ENCODE measurements at places on chromosomes 1 and 21.

DNA sequence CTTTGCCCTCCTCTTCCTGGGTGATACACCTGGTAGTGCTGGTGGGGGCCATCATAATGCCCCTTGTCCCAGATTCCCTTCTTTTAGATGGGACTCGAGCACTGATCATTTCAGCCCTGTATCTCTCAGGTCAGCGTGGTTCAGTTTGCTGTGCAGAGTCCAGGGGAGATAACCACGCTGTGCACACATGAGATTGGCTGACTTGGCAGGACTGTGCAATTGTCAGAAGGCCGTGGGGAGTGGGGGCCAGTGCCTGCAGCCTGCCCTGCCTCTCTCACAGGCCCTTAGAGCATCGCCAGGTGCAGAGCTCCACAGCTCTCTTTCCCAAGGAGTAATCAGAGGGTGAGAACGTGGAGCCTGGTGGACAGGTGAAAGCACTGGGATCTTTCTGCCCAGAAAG lies 15.2 kb downstream of the EPHX1 start:
- no peak for DNase-seq

GRCh38 chr1:90724926-90725656 lies 8.0 kb upstream of the BARHL2 start:
- DNase-seq, result no peak

- DNase-seq, result no peak
These were observed 41.5 kb downstream of the CHIA start for GRCh38 chr1:111332190-111332589.

DNA sequence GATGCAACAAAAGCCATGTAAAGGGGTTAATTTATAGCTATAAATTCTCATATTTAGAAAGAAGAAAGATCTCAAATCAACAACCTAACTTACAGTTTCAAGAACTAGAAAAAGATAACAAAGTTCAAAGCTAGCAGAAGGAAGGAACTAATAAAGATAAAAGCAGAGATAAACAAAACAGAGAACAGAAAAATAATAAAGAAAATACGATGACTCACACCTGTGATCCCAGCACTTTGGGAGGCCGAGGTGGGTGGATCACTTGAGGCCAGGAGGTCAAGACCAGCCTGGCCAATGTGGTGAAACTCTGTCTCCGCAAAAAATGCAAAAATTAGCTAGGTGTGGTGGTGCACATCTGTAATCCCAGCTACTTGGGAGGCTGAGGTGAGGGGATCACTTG lies 12.4 kb upstream of the TMEM183A start:
- no peak for DNase-seq

DNA sequence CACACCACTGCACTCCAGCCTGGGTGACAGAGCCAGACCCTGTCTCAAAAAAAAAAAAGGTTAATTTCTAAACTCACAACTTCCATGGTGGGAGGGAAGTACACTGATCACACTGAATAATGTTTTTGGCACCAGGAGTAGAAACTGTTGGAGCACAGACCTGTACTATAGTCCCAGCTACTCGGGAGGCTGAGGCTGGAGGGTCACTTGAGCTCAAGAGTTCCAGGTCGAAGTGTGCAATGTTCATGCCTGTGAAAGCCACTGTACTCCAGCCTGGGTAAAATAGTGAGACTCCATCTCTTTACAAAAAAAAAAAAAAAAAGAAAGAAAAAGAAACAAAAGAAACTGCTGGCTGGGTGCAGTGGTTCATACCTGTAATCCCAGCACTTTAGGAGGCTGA lies 35.3 kb downstream of the TMEM50B start:
- DNase-seq, result no peak

DNA sequence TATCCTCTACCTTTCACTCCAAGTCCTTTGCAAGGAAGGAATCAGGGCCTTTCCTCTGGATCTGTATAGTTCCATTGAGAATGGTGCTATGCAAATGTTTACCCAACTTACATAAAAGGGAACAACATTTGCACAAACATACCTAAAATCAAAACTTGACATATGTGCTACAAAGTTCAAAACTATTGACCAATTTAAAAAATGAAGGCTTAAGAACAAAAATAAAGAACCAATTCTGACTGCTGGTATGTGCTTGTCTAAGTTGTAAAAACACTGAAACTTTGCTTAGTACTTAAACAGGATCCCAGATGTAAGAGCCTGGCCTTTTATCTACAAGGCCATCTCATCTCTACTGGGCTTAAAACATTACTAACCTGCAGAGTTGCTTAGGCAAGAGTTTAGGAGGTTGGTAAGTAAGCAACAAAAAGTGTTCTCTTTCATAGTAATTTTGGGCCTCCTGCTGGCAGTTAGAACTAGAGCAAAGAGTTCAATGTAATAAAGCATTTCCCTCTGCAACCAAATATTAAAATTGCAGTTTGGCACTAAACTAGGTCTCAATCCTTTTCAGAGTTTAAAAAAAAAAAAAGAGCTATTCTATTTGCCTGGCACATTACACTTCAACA lies 2.0 kb downstream of the SCMH1 start:
- DNase-seq, result no peak

DNA sequence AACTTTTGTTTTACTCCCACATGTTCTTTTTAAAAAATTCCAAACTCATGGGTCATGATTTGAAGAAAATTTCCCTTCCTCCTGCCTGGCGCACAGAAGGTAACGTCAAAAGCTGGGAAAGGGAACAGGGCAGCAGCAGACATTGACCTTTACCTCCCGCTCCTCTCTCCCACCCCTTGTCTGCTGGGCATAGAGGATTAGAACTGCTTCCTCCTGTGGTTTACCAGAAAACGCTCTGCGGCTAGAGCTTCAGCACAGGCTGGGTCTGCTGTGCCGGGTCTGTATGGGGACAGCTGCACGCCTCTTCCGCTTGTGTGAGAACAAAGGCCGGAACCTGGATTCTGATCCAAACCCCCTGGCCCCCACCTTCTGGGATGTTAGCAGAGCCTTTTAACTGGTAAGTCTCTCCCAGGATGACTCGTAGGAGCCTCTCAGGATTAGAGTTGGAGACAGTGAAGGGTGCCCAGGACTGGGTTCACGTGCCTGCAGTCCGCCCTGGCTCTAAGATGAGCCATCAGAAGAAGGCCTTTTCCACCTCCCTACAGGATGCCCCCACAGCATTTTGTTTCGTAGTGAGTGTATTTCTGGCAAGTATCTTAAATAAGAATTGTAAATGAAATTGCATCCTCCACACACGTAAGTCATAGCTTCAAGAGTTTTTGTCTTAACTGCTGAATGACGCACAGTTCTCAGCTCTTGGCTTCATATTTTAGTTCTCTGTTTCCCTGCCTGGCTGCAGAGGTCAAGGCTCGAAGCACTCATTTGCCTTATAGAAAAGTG lies 5.2 kb downstream of the H6PD start:
- DNase-seq, result peak; percentile 40

DNA sequence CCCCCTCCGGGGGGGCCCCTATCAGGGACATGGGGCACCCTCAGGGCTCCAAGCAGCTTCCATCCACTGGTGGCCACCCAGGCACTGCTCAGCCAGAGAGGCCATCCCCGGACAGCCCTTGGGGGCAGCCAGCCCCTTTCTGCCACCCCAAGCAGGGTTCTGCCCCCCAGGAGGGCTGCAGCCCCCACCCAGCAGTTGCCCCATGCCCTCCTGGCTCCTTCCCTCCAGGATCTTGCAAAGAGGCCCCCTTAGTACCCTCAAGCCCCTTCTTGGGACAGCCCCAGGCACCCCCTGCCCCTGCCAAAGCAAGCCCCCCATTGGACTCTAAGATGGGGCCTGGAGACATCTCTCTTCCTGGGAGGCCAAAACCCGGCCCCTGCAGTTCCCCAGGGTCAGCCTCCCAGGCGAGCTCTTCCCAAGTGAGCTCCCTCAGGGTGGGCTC lies 34.9 kb downstream of the TRIM11 start:
- DNase-seq, result no peak

DNA sequence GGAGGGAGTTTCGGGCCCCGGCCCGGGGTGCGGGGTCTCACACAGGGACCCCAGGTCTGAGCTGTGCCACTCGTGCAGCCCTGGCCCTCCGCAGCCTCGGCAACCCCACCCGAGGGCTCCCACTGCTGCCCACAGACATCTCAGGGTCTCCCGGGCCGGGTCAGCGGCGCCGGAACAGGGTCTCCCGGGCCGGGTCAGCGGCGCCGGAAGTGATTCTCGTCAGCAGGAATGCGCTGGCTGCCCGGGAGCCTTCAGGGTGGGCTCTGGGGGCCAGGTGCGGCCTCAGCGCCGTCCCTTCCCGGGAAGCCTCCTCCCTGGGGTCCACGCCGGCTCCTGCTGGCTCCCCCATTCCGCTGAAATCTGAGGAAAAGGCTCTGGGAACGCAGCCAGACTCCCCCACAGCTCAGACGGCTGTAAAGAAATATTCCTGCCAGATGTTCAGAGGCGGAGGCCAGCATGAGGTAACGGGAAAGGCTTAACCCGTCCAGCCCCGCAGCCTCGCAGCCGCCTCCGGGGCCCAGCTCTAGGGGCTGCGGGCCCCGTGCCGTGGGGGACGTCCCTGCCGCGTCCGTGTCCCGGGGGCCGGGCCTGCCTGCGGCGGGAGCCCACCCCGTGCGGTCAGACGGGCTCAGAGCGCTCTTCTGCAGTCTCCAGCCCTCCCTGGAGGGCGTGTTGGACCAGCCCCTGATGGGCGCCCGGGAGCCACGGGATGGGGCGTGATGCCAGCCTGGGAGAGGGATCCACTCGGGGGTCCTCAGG lies 8.7 kb upstream of the COL6A1 start:
- DNase-seq, result no peak

GRCh38 chr1:86914601-86914997 lies at the start of gene HS2ST1:
TSS of gene HS2ST1 (plus strand) at chr1:86914635.
- no peak for DNase-seq

DNA sequence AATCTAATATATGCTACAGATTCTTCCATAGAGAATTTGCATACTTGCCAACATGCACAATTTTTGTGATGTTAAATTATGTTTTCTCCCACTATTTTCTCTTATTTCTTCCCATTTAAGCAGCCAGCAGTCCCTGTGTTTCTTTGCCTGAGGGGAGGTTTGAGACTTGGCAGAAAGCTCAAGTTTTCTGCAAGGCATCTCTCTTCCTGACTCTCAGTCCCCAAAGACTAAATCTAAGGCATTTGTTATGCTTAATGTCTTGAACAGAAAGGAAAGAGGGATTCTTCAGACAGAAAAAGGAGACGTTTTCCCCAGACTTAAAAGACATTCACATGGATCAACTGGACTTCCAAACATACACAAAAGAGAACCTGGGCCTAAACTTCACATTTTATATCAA lies 354.4 kb downstream of the RYR2 start:
- DNase-seq, result no peak

DNA sequence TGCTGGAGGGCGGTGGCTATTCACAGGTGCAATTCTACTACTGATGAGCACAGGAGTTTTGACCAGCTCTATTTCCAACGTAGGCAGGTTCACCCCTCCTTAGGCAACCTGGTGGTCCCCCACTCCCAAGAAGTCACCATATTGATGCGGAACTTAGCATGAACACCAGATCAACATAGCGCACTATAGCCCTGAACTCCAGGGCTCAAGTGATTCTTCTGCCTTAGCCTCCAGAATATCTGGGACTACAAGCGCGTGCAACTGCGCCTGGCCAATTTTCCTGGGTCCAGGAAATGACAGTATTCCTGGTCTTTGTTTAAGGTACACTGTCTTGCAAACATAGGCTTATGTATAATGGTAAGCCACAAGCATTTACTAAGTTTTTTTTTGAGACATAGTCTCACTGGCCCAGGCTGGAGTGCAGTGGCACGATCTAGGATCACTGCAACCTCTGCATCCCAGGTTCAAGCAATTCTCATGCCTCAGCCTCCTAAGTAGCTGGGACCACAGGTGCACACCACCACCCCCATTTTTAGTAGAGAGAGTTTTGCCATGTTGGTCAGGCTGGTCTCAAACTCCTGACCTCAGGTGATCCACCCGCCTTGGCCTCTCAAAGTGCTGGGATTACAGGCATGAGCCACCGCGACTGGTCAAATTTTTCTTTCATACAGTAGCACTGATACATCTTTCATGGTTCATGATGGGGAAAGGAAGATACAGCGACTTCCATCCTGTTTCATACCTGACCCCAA lies 12.6 kb downstream of the MCL1 start:
- no peak for DNase-seq

- no peak for DNase-seq
These were observed 19.2 kb upstream of the PTTG1IP start for GRCh38 chr21:44892536-44893277.

- DNase-seq, result no peak
These were observed 18.4 kb upstream of the SIPA1L2 start for GRCh38 chr1:232648316-232648715.

DNA sequence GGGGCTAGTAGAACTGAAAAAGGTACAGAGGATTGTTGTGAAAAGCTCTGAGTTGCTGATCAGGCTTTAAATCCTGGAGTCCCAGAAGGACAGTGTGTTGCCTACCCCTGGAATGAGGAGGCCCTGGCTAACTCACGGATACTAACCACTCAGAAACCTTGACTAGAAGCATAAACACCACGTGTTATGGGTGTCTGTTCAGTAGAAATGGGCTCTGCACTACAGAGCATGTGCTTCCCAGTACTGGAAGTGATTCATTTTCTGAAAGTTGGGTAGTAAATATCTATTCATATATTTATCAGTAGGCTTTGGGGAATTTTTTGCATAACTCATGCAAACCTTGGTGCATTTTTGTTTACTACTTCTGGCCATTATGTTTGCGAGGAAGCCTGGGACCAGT lies 15.1 kb upstream of the CLCA1 start:
- DNase-seq, result no peak

GRCh38 chr21:38356883-38357625 lies 100.3 kb downstream of the KCNJ15 start:
- DNase-seq, result no peak

- DNase-seq, result no peak
These were observed 532 bp upstream of the FAM177B start for GRCh38 chr1:222736470-222736869.

- no peak for DNase-seq
These were observed 5.2 kb downstream of the TMCC2 start for GRCh38 chr1:205232945-205233397.

GRCh38 chr1:205945069-205945468 lies 1.8 kb upstream of the SLC26A9 start:
- no peak for DNase-seq

DNA sequence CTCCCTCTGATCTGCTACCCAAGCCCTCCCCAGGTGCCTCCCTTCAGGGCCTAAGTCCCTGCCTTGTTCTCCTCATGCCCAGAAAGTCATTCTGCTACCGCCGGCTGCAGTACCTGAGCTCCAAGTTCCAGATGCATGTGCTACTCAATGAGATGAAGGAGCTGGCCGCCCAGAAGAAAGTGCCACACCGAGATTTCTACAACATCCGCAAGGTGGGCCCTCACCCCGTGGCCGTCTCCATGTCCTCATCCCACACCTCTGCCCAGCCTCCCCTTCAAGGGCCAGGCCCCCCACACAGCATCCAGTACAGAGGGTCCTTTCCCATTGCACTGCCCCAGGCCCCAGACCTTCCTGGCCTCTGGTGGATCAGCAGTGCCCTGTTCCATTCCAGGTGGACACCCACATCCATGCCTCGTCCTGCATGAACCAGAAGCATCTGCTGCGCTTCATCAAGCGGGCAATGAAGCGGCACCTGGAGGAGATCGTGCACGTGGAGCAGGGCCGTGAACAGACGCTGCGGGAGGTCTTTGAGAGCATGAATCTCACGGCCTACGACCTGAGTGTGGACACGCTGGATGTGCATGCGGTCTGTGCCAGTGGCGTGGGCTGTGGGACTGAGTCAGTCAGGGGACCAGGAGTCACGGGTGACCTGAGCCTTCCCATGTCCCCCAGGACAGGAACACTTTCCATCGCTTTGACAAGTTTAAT lies 8.2 kb downstream of the AMPD2 start:
- DNase-seq, result no peak

Data from amniotic stem cell (primary cell).